Activated CD4-positive, alpha-beta T cell treated with anti-CD3 and anti-CD28 coated beads, Interleukin-2, amount 10 ng/mL, durations not matched to agents 7 days and 5 days (primary cell): ENCODE measurements at places on chromosomes 11 and 22. TPM values are rescaled to one million over a fixed set of nuclear protein-coding genes. Genes with fewer than 3 reads are reported as not detected.

GRCh38 chr22:48405741-48406140 is 1421.9 kb downstream of the BRD1 start:
- DNase-seq: no peak

GRCh38 chr22:49404020-49404419 is 423.7 kb downstream of the BRD1 start:
- DNase-seq: no peak

GRCh38 chr11:63749624-63750023 is 19.0 kb downstream of the ZFTA start:
- DNase-seq: no peak

GRCh38 chr22:22810471-22810870 is 77.1 kb upstream of the IGLL5 start:
- no peak for DNase-seq

CLMP gene
- 0.15 TPM for total RNA-seq
